ENCODE measurements at places on chromosomes 3 and 15.

DNA sequence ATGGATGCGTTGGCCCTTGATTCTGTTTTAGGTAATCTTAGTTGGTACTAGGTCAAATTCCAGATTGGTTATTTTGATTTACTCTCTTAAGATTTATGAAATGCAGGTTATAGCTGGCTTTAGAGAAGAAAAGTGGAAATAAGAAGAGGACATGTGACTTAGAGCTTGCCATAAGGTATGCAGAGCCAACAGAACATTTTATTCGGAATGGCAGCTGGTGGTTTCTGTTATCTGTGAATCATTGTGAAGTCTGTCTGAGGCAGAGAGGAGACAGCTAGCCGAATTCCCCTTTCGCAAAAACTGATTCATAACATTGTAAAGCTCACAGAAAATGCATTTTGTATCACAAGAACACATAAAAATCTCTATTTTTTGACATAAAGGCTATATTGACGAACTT is 82.1 kb downstream of the FILIP1L start:
- DNase-seq = no peak

GRCh38 chr3:23837691-23838090 is 31.9 kb downstream of the UBE2E1 start:
- DNase-seq = no peak

DNA sequence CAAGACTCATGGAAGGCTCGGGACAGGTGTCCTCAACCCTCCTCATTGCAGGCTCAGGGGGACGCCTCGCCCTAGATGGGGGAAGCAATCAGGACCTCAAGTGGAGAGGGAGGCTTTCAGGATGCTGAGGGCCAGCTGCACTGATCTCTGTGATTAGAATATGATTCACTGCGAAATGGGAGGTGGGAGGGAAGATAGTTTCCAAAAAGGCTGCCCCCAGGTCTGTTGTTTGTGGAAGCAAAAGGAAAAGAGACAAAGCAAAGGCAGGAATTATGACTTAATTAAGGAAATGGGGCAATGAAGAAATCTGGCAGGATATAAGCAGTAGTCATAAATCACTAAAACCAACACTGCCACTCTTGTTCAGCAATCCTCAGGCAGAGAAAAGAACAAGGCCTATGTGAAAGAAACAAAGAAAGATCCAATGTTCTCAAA is 85.6 kb upstream of the ABHD17C start:
- no peak for DNase-seq

GRCh38 chr3:193772422-193772763 is 179.4 kb downstream of the OPA1 start:
- no peak for DNase-seq

DNA sequence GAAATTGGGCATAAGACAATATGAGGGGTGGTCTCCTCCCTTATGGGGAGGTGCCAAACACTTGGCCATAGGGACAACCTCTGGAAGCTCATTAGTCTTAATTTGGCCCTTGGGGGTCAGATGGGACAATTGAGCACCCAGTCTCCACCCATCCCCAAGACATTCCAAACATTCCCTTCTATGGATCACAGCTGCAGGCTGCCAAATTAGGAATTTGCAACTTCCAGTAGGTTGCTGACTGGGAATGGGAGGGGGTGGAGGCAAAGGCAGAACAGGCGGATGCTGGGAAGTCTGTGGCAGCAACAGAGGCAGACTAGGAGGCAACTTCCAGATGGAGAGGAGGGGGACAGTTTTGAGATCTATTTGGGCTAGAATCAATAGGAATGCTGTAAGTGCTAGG is 1.4 kb upstream of the PDHB start:
- DNase-seq = no peak

DNA sequence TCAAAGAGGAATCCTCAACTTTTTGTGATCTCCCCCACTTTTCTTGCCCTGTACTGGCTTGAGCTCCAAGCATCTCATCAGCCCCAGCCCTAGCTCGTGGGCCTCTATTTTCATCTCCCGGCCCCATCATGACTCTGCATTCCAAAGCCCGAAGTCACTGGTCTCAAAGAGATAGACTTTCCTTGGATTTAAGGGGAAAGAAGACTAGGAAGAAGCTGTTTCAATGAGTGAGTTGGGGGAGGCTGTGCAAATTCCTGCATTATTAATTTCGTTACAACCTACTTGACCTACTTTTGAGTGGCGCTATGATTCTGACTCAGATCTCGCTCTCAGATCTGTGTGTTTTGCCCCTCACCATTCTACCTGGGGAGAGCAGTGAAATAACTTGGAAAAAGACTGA is 266.6 kb upstream of the TBL1XR1 start:
- no peak for DNase-seq

DNA sequence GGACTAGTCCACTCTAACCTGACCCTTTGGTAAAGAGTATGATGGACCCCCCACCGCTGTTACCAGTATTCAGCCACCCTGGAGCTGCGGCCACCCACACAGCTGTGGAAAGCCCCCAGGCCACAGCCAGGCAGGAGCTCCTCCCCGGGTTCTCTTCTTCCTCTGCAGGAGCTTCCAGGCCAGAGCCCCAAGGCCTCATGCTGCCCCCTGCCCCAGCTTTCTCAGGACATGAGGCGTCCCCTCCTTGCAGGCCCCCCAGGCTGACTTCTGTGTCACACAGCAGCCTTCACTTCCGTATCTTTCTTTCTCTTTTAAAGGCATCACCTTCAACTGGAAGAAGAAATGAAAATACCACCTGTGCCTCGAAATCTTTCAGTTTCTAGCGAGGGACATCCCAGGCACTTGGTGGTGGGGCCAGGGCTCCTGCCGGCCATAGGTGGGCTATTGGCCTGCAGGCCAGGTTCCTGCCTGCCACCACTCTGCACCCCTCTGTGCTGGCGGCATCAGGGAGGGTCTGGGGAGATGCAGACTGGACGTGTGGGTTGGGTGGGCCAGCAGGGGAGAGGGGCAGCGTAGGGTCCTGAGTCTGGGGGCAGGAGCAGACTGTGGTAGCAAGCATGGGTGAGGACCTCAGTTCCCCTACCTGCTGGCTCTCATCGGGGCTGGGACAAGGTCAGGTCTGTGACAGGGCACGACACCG is 19.9 kb downstream of the KLF13 start:
- DNase-seq = no peak

GRCh38 chr3:155391551-155391958 is 98.1 kb upstream of the STRIT1 start:
- DNase-seq = no peak
